ENCODE measurements at places on chromosomes 1 and 21.

DNA sequence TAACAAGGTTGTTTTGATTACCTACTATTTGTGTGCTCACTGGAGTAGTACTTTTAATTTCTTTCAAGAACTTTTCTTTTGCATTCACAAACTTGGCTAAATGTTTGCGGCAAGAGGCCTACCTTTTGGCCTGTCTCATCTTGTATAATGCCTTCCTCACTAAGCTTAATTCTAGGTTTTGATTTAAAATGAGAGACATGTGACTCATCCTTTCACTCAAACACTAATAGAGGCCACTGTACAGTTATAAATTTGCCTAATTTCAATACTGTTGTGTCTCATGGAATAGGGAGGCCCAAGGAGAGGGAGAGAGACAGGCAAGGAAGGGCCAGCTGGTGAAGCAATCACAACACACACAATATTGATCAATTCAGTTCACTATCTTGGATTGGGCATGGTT lies 66.1 kb downstream of the ZNF644 start:
- DNase-seq = no peak

DNA sequence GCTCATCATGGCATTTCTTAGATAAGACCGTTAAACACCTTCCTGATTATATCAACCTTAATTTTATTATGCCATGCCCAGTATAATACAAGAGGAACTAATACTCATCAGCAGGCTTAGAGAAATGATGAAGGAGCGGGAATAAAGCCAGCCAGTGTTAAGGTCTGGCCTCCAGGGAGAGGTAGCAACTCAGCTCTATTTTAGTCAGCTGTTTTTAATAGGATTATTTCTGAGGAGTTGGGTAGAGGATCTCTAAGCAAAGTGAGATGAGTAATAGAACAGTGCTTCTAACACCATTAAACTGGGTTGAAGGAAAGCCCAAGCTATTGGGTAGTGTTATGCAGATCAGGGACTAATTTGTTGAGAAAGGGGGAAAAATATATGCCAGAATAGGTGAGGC lies 921.5 kb downstream of the TTLL7 start:
- DNase-seq = no peak

- DNase-seq = no peak
Measured at GRCh38 chr1:200619894-200620272, 668 bp downstream of the KIF14 start.

- no peak for DNase-seq
Measured at GRCh38 chr1:10737651-10738050, 58.8 kb downstream of the CASZ1 start.

DNA sequence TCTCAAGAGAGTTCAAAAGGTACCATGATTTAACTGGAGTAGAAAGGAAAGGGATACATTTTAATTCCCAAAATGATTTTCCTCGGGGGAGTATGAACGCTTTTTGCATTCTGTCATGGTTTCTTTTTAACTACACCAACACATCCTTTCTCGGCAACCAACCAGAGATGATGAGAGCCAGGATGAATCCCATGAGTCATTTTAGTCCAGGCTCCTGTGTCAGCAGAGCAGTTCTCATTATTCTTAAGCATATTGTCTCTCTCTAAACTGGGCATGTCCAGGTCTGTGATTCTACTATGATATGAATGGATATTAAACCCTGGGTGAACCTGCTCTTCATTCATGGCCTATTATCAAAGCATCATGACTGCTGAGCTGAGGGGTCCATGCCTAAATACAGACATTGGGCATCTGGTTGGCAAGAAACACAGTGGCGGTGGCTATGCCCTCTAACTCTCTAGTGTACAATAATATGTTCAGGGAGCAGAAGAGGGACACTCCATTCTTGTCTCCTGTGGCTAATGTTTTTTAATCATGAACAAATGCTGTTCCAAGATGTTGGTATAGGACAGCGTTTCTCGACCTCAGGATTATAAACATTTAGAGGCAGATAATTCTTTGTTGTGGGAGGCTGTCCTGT lies 124.3 kb upstream of the ESRRG start:
- DNase-seq = no peak

- DNase-seq = no peak
Measured at GRCh38 chr1:74003806-74004205, 194.2 kb downstream of the LRRIQ3 start.

- DNase-seq = no peak
Measured at GRCh38 chr1:206737729-206738201, 32.8 kb upstream of the IL19 start.

DNA sequence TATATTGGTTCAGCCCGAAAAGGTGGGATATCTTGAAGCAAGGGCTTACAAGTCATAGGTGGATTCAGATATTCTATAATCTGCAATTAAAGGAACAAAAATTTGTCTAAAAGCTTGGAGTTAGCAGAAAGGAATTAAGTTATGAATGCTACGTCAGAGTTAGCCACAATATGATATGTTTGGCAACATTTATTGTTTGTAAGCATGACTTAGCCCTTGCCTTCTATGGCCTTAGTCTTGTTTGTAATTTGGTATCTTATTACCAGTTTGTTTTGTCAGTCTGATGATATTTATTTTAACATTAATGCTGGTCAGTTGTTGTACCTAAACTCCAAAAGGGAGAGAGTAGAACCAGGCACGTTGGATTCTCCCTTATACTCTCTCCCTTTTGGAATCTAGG lies 43.1 kb upstream of the SUCO start:
- DNase-seq = no peak

- DNase-seq = no peak
Measured at GRCh38 chr1:64608005-64608650, 136.7 kb upstream of the RAVER2 start.

GRCh38 chr1:6000444-6001288 lies 8.4 kb upstream of the NPHP4 start:
- no peak for DNase-seq

GRCh38 chr1:30379684-30380624 lies 343.4 kb downstream of the MATN1 start:
- peak; percentile 2 for DNase-seq

DNA sequence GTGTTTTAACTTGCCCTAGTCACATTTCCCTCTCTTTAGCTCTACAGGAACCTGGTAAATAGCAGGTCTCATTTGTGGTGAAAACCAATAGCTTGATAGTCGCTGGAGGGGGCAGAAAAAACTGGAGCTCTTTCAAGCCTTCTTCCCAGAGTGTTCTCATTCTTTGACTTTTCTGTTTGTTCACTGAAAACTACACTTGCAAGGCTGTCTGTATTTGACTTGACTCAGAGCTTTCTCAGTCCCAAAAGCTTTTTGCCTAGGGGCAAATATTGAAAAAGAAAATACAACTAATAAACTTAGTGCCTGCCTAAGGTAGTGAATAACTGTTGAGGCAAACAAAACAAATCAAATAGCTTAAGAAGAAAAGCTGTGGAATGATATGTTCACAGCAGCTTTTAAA lies 217.1 kb upstream of the CHRM3 start:
- no peak for DNase-seq

DNA sequence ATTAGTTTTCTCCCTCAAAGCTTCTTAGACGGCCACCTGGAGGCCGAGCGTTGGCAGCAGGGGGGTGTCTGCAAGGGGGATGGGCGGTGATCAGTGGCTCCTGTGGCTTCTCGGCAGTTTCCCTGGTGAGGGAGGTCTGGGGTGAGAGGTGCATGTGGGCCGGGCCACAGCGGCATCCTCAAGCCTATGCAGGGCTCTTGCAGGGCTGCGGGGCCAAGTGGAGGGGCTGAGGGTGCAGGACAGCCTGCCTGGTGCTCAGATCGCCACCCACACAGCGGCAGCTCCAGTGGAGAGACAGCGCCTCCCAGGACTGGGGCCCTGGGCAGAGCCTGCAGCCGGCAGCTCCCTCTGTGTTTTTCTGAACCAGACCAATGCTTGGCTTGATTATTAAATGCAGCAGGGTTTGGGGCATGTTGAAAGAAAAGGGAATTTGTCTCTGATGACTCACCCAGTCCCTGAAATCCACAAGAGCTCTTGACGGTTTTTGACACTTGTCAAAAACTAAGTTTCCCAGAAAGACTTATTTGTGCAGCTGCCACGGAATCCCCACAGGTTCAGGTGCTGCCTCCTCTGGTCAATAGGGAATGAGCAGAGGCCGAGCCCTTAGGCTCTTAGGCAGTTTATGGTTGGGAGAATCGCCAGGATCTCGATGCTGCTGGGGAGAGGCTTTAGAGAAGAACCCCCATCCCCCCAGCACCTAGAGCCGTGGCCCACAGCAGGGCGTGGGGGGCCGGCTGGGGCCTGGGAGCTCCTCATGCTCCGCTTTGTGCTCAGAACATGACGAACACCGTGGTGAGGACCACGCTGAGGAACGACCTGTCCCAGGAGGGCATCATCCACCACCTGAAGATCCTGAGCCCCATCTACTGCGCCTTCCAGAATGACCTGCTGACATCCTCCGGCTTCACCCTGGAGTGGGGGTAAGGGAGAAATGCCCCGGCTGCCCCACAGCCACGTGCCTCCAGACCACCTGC lies 54.7 kb downstream of the UMODL1 start:
- DNase-seq = no peak

- no peak for DNase-seq
Measured at GRCh38 chr1:23092447-23092846, 73.2 kb downstream of the KDM1A start.

DNA sequence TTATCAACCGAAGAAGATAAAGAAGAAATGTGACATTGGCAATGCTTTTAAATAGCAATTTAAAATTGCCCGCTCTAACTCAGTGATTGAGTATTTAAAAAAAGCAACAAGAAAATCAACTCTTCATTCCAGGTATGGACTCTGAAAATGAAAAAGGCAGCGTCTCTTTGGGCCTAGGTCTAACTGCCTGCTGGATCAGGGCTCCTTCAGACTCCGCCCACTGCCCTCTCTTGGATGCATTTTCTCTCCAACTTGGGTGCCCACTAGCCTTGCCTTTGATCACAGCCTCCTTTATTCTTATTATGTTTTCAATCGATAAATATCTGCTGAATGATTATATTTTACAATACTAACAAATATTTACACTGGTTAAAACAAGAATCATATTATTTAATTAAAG lies 268.9 kb downstream of the MRPL39 start:
- no peak for DNase-seq

Data from activated T-helper 1 cell treated with anti-CD3 and anti-CD28 coated beads, Interleukin-2, amount 50 U/mL, for 16 hours (primary cell).